Amygdala (tissue), 56 donors: ENCODE measurements at places on chromosomes 16 and 17.

GRCh38 chr17:65554553-65555223, 6.8 kb downstream of the AXIN2 start:
- DNase-seq, result no peak

DNA sequence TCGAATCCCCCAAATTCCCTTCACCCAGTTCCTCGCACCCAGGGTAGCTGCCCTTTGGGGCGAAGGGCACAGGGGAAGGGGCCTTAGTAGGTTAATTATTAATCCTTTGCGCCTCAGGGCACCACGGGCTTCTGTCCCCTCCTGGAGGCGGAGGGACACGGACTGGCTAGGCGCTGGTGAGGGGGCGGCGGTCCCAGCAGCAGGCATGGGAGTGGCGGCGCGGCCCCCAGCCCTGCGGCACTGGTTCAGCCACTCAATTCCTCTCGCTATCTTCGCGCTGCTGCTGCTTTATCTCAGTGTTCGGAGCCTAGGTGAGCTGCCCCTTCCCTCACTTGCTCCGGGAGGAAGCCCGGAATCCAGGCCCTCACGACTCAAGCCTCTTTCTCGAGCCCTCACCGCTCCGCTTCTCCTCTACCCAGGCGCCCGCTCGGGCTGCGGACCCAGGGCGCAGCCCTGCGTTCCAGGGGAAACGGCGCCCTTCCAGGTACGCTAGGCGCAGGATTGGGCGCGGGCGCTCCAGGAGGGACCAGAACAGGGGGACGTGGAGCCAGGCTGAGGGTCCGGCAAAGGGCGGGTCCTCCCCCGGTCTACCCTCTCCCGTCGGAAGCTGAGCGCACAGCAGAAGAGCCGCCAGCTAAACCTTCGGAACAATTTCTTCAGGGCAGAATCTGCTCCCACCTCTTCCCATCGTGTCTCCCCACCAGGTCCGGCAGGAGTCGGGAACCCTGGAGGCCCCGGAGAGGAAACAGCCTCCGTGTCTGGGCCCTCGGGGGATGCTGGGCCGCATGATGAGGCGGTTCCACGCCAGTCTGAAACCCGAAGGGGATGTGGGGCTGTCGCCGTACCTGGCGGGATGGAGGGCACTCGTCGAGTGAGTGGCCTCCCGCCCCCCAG, at the start of gene GLTPD2:
TSS of gene GLTPD2 (plus strand) at position 158 of the 894 bp plus-strand sequence. CDS start at position 206, 48 bp downstream.
- no peak for DNase-seq

DNA sequence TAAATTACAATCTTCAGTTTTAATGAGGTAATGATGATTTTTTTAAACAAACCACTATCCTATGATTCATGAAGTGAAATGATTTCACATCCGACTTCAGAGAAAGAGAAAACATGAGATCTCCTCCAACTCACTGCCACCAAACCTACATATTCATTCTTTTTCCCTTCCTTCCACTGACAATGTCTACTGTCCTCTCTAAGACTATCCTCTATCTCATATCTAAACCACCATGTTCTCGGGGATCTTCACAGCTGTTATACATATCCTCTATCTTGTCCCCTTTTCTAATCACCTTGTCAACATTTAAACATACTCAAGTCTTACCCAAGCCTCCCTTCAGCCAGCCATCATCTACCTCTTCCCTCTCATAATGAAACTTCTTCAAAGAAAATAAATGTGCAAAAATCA, 53.5 kb downstream of the SMURF2 start:
- no peak for DNase-seq

DNA sequence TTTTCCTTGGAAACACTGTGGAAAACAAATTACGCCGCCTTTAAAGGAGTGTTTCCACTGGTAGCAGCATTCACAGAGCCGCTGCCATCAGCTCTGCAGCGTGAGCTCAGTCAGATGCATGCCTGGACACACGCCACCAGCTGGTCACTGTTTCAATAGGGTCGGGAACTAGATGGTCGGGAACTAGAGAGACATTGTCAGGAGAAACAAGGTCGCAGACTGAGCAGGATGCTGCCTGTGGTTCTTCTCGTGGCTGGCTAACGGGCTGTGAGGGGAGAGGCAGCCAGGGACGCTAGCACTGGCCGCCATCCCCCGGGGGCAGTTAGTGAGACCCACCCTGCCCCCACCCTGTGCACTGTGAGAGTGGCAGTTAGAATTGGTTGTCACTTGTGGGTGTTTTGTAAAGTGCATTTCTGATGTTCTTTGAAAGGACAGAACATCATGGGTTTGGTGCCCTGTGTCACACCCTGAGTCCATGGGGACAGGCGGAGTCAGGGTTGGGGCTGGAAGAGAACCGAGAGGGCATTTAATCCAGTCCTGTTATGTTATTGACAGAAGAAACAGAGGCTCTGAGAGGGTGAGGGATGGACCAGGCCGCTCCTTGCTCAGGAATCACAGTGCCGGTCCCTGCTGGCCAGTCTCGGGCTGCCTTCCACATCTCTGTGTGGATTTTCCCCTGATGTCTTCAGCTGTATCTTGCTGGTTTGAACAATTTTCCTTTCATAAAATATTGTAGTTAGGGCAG, 86.3 kb downstream of the SPECC1 start:
- peak; percentile 73 for DNase-seq

DNA sequence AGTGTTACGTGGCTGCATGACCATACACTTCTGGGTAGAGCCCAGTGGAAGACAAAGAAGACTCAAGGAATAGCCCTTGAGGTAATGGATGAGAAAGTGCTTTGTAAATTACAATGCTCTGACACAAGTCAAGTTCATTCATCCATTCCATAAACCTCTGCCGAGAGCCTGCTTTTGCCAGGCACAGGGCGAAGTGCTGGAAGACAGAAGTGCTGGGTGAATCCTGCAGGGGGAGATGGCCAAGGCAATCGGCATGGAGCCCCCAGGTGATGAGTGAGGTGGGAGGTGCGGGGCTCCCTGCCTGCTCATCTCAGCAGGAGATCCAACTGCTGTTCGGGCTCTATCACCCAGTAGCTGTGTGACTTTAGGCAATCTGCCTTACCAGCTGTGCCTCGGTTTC, 2.8 kb upstream of the SOCS3 start:
- no peak for DNase-seq

DNA sequence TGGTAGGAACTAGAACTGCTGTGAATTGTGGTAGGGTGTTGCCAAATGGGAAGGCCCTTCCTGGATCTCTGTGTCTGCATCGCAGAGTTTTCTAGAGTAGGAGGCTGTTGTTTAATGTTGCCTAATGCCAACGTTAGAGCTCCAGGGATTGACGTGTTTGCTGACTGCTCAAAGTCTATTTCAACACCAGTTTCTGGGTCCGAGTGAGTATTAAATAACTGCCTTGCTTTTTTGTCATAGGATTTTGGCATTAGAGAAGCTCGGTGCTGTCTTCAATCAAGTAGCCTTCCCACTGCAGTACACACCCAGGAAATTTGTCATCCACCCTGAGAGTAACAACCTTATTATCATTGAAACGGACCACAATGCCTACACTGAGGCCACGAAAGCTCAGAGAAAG, 40.0 kb downstream of the SF3B3 start:
- DNase-seq, result no peak

DNA sequence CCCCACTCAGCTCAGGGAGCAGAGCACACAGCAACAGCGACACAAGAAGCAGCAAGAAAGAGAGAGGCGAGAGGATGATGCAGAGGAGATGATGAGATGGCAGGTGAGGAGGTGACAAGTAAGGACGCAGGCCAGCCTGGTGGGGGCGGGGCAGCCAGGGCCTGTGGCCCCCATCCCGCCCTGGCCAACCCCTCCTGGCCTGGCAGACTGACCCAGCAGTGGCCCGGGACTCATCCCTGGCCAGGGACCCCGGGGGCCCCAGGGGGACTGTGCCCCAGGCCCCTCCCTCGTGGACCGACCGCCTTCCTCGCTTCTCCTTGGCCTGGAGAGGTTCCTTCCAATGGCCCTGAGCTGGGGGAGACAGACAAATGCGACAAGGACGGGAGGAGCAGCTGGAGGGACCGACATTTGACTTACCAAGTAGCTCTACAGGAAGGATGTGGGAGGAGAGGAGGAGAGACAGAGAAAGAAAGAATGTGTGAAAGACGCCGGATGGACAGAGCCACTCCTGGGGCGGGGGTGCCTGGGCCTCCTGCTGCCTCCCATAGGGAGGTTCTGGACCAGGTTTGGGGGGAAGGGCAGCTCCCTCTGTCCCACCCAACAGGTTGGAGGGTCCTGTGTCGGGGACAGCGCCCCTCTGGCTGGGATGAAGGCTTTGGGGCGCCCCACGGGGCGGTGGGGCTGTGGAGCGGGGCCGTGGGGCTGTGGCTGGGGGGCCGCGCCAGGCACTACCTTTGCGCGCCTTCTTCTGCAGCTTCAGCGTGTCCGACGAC, 6.8 kb downstream of the MTSS2 start:
- no peak for DNase-seq

DNA sequence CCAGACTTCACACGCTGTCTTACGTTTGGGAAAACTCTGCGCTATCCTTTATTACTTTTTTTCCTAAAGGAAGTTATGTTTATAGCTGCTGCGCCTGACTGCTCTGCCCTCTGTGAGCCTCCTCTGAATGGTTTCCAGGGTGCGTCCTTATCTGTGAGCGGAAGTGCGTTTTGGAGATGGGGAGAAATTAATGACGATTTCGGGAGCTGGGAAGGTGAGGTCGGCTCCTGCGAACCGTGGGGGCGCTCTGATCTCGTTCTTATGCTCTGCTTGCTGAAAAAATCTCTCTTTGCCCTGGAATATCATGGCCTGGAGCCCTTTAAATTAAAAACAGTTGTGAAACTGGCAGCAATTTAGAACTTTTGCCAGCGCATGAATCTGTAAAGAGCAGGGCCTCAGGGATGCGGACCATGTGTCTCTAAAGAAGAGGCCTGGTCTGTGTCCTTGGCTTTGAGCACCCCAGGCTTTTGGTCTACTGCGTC, 135.7 kb upstream of the ZFHX3 start:
- no peak for DNase-seq

- DNase-seq, result no peak
These were observed 794 bp downstream of the SMG6 start for GRCh38 chr17:2302778-2303203.

DNA sequence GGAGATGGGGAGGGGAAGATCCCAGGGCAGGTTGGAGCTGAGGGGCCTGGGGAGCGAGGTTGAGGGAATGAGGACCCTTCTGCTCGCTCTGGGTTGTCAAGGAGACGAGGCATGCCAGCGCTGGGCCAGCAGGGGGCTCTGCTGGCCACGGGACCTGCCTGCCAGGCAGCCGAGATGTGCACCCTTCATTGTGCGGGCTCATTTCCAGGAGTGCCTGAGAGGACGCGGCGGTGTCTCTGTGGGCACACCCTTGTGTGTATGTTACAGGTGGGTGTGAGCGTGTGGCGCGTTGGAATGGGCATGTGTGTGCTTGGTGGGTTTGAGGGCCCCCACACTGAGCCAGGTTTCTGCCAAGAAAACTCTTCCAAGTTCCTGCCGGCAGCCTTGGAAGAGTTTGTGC, 15.9 kb downstream of the ARHGAP23 start:
- DNase-seq, result peak; percentile 79

GRCh38 chr16:22688463-22688862, 125.5 kb upstream of the HS3ST2 start:
- no peak for DNase-seq

DNA sequence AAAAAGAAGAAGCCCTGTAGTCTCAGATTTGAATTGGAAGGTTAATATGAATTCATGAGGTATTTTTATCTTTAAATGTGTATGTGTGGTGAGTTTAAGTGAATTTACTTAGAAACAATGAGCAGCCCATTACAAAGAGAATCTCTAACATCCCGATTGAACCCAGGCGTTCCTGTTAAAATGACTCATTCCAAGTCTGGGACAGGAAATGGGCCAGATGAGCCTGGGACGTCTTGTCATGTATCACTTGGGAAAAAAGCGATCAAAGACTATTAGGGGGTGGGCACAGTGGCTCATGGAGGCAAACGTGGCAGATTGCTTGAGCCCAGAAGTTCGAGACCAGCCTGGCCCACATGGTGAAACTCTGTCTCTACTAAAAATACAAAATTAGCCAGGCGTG, 81.6 kb downstream of the SEC14L1 start:
- DNase-seq, result no peak

DNA sequence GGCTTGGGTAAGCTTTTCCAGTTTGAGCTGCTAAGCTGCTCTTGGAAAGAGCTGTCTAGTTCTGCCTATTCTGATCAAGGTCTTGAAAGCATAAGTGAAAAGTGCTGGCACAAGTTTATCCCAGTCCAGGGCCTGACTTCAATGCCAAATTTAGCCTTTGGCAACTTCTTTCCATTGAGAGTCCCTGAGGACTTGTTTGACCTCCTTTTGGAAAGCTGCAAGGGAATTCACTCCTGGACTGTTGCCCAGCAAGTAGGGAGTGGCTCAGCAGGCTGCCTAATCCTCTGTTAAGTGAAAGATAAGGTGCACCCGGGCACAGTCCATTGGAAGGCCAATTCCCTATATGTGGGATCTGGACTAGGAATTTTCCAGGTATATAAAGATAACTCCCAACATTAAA, 16.0 kb upstream of the TANC2 start:
- DNase-seq, result no peak

GRCh38 chr16:84726079-84726668, 26.4 kb downstream of the USP10 start:
- DNase-seq, result peak; percentile 50

DNA sequence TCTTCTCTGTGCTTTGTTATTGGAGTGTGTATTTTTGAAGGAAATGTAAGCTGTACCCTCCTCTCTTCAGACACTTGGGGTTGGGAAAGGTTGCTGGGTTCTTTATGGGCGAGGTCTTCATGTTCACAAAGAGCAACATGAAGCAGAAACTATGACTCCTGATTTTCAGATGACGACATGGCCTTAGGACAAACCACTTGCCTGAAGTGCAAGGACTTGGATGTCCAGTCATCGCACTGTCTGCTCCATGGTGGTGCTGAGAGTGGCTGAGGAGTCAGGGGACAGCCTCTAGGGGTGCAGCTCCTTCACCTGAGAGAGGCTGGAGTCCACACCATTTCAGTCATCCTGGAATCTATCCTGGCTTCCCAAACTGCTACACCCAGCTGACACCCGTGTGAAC, 183.9 kb upstream of the CDH5 start:
- no peak for DNase-seq

DNA sequence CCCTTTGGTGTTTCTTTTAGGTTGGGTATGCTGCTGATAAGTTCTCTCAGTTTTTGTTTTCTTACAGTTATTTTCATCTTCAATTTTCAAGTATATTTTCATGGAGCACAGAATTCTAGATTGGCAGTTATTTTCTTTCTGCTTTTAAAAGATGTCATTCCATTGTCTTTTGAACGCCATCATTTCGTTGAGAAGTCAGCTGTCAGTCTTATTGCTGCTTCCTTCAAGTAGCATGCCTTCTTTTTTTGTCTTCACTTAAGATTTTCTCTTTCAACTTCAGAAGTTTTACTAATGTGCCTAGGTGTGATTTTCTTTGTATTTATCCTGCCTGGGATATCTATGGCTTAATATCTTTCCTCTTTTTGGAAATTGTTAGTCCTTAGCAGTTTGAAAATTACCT, 262.2 kb upstream of the PMFBP1 start:
- no peak for DNase-seq

DNA sequence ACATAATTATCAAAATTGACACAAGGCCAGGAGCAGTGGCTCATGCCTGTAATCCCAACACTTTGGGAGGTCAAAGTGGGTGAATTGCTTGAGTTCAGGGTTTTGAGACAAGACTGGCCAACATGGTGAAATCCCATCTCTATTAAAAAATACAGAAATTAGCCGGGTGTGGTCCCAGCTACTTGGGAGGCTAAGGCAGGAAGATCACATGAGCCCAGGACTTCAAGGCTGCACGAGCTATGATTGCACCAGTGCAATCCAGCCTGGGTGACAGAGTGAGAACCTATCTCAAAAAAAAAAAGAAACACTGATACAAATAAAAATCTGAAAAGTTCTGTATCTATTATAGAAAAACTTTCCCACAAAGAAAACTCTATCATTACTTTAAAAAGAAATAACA, 15.5 kb downstream of the MYH10 start:
- no peak for DNase-seq
